ENCODE measurements at places on chromosomes 6 and 20.

DNA sequence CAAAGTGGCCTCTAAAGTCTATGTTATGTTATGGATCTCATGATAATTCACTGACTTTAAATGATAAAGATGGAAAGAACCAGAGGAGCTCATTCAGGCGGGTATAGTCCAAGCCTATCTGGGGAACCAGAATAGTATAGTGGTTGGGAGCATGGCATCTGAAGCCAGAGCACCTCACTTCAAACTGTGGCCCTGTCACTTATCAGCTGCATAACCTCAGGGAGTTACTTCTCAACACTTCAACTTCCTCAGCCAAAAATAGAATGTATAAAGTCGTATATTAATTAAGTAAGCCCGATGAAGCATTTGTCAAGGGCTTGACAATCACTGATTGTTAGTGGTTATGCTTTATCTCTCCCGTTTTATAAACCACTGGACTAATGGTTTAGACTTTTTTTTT is 112.7 kb downstream of the RTN4IP1 start:
- DNase-seq = no peak

DNA sequence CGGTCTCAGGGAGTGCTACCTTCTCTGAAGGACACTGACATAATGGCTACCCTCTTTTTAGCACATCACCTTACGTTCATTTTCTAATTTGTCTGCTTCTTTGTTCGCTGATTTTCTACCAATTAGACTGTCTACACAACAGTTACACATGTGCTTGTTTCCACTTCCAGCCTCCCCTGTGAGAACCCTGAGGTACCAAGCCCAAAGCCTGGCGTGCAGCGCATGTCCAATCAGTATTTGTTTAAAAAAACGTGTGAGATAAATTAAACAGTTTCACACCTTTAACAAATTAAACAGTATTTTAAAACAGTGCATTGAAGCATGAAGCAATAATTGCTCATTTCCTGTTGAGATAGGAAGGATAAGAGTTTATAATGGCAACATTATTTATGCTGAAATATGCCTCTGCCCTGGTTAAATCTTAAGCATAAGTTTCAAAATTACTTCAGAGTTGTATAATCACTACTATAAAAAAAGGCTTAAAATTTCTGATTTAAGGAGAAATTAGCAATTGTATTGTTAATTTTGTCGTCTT is 88.9 kb downstream of the MAP3K5 start:
- DNase-seq = no peak

GRCh38 chr6:137950581-137950980 is 83.5 kb downstream of the TNFAIP3 start:
- DNase-seq = no peak

DNA sequence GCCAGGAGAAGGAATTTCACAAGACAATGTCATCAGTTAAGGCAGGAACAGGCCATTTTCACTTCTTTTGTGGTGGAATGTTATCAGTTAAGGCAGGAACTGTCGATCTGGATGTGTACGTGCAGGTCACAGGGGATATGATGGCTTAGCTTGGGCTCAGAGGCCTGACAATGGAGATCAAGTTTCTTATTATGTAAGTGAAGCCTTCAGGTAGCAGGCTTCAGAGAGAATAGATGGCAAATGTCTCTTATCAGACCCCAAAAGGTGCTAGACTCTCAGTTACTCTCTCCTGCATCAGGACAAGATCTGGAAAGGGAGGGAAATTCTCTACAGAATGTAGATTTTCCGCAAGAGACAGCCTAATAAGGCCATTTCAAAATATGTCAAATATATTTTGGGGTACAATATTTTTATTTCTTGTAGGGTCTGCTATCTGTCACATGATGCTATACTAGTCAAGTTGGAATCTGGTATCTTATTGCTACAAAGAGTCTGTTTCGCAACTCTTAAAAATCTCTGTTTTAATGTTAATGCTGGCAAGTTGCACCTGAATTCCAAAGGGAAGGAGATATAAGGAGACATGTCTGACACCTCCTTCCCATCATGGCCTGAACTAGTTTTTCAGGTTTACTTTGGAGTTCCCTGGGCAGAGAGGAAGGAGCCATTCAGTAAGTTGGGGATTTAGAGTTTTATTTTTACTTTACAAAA is 48.8 kb downstream of the TRDN start:
- no peak for DNase-seq

DNA sequence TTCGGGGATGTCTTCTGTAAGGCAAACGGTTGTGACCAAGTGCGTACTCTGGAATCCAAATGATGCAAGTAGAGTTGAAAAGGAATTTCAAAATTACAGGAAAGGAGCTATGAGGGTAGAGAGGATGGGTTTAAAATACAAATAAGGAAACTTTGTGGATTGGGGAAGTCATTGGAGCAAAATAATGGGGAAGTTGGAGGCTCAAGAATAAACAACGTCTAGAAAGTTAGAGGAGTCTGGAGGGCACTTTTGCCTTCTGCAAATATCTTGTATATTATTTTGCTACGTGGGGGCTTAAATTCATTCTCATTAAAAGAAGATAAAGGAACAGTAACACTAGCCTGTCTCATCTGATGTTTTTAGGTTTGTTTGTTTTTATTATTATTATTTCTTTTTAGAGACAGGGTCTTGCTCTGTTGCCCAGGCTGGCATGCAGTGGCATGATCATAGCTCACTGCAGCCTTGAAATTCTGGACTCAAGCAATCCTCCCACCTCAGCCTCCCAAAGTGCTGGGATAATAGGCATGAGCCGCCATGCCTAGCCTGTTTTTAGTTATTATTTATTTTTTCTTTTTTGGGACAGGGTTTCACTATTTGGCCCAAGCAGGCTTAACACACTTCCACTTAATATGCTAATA is 55.0 kb upstream of the TNFAIP3 start:
- no peak for DNase-seq

GRCh38 chr6:10412461-10413261 is 2.2 kb downstream of the TFAP2A start:
- DNase-seq = no peak

- DNase-seq = no peak
Measured at GRCh38 chr6:10733151-10733715, 10.4 kb downstream of the TMEM14C start.
